ENCODE measurements at places on chromosomes 11 and 22.
A peak's percentile ranks its signal among the peaks of the same experiment; 100 is the strongest.

- no peak for DNase-seq
These were observed 19.6 kb upstream of the MICAL2 start for GRCh38 chr11:12090761-12091258.

GRCh38 chr11:110857892-110858546, 145.8 kb upstream of the ARHGAP20 start:
- peak; percentile 93 for DNase-seq

- no peak for DNase-seq
These were observed 223.1 kb upstream of the B3GAT1 start for GRCh38 chr11:134634897-134635831.

DNA sequence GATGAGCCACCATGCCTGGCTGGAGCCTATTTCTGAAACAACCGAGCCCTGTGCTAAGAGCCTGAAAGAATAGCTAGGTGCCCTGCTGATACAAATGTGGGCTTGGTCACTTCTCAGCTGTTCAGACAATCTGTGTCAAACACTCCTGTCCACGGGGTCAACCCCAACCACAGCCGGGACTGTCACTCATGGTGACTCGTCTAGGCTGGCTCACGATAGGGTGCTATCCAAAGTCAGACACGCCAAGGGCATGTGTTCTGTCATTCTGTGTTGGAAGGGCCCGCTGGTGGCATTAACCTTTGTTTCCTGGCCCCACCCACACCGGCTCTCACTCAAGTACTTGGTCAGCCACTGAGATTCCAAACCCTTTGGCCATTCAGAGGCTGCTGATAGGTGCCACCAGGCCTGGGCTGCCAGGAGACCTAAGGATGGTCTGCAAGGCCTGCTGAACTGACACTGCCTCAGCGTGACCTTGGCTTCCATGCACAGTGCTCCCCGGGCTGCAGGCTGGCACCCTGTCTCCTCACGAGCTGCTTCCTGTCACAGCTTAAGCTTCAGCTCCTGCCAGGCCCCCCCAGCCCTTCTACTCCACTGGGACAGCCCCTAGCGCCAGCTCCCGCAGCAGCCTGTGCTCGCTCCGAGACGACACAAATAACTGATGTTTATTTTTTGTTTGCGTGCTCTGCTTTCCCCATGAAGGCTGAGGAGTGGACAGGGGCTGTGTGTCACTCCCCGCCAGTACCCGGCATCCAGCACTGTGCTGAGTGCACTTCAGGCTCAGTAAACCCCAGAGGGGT, 14.2 kb upstream of the CDC42BPG start:
- no peak for DNase-seq

- no peak for DNase-seq
These were observed 3.8 kb upstream of the WEE1 start for GRCh38 chr11:9569588-9570164.

DNA sequence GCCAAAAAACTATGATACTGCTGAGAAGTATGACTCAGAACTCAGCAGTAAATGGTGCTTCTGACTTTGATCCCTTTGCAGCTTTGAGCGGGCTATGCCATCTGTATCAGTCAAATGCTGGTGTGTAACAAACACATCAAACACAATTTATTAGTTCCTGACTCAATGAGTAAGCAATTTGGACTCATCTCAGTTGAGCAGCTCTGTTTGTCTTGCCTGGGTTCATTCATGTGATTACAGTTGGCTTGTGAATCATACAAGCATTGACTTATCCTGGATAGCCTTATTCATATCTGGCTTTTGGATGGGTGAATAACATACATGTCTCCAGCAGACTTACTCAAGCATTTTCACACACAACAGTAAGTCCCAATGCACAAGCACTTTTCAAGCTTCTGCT, 858.8 kb downstream of the METTL15 start:
- DNase-seq = peak; percentile 34

GRCh38 chr11:95531116-95531515, 258.5 kb downstream of the FAM76B start:
- DNase-seq = no peak

DNA sequence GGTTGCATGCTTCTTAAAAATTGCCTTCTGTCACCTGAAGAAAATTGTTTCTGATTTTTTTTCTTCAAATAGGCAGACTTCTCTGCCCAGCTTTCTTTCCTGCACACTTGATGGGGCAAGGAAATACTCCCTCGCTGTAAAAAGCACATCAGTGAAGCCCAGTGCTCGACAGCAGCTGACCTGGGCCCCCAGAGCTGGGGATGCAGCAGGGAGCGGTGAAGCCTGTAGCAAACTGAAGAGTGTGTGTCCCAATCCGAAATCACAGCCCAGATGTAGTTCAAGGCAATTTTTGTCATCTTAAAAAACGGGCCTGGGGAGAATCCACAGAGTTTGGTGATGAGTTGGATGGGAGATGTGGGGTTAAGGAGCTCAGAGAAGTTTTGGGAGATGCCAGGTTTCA, 27.0 kb upstream of the MPPED1 start:
- no peak for DNase-seq

GRCh38 chr11:77725433-77725832, 87.8 kb upstream of the CLNS1A start:
- no peak for DNase-seq

DNA sequence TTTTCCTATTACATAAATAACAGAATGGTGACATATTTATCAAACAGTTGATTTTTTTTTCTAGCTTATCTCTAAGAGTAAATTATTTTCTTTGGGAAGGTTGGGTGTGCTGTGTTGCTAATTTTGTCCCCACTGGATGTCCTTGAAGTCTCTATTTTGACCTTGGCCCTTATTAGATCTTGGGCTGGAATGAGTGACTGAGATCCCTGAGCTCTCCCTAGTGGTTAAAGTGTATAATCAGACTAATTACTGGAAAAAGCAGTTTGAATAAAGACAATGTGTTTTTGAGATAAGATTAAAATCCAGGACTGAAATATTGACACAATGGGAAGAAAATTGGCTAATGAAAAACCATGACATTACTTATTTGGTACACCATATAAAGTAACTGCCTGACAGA, 56.1 kb downstream of the AASDHPPT start:
- DNase-seq = peak; percentile 5

DNA sequence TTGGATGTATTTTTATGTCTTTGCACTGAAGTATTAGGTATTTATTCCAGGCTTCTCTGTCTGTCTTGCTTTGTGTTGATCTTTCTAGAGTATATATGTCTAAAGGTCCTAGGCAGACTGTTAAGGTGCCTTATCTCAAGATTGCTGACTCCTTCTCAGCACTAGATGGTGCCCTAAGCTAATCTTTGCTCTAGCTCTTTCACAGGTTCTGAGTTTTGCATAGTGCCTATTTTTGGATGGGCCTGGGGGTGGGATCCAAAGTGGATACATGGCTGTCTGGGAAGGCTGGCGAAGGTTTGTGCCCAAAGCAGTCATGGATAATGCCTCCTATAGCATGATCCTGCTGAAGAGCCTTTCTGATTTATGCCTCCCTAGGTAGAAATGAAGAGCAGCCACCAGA, 154.9 kb downstream of the TRPC6 start:
- DNase-seq = peak; percentile 20

- DNase-seq = peak; percentile 78
These were observed 283.5 kb downstream of the TTC28 start for GRCh38 chr22:28395920-28396753.

GRCh38 chr11:32751381-32751780, 43.1 kb downstream of the CCDC73 start:
- DNase-seq = no peak

DNA sequence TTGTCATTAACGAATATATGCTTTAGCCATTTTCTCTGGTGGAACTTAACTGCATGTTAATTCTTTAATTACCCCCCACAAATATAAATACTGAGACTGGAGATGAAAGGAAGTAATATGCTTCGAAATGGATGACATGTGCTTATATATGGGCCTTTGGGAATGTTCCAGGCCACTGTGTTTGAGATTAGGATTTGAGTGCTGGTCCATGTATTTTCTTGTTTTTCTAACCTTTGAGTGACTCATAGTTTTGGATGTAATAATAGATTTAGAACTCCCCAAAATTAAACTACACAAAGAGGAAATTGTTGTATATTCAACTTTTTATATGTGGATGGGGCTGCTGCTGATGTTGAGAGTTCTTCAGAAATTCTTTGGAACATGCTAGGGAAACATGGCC, 54.2 kb downstream of the EXT2 start:
- peak; percentile 16 for DNase-seq

All from iris pigment epithelial cell (primary cell).